ENCODE measurements at places on chromosomes 12 and 14.

DNA sequence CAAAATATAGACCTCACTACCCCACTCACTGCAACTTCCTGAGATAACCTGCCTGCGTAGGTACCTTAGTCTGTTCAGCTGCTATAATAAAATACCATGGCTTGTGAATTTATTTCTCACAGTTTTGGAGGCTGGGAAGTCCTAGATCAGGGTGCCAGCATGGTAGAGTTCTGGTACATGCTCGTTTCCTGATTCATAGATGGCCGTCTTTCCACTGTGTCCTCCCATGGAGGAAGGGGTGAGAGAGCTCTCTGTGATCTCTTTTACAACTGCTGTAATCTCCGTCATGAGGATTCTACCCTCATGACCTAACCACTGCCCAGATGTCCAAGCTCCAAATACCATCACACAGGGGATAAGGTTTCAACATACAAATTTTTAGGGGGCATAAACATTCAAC lies 49.7 kb downstream of the KCNA1 start:
- no peak for DNase-seq

GRCh38 chr14:89654998-89655397 lies 238.0 kb upstream of the FOXN3 start:
- no peak for DNase-seq

GRCh38 chr12:124556074-124556466 lies 11.3 kb downstream of the NCOR2 start:
- DNase-seq = no peak

DNA sequence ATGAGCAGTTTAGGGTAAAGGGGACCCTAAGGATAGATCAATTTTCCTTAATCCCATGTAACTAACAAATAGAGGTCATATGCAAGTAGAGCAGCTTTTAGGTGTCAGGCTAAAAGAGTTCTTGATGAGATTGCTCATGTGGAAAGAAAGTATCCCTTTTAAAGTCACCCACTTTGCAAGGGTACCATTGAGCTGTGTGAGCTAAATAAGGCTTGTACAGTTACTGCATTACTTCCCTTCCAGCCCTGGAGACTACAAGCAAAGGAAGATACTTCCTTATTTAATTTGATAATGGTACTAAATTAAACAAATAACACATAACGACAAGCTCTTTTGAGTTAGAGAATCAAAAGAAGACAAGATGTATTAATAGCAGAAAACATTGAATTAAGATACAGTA lies 191.7 kb downstream of the TMX1 start:
- no peak for DNase-seq

DNA sequence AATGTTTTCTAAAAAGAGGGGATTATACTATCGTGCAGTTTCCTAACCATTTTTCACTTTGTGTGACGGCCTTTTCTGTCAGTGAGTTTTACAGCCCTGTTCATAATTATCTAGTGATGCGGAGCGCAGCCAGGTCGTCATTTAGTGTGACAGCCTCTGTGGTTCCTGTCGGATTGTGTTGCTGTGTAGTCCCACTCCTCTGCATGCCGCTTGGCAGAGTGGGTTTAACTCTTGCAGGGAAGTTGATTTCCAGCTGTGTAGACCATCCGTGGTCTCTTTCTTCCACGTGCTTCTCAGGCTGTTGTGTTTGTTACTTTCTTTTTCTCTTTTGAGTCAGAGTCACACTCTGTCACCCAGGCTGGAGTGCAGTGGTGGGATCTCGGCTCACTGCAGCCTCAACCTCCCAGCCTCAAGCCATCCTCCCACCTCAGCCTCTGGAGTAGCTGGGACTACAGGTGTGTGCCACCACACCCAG lies 8.6 kb downstream of the RAN start:
- DNase-seq = no peak

- no peak for DNase-seq
Observed at GRCh38 chr12:47039756-47040155, 39.7 kb upstream of the PCED1B start.

DNA sequence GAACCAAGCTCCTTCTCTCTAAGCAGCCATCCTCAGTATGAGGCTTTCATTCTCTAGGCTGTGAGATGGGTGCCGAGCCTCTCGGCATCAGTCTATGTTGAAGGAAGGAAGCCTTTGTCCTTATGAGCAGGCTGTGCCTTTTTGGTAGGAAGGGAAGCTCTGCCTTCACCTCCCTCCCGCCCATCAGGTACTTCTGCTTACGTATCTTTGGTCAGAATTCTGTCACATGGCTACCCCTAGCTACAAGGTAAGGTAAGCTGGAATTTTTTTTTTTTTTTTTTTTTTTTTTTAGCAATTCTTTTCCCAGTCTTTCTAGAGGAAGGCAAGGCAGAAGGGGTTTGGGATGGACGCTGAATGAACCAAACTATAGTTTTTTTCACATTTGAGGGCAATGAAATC lies 16.9 kb downstream of the BATF start:
- no peak for DNase-seq

- DNase-seq = no peak
Observed at GRCh38 chr12:25771476-25771875, 187.0 kb upstream of the RASSF8 start.

- no peak for DNase-seq
Observed at GRCh38 chr14:50744231-50744630, 76.1 kb upstream of the SAV1 start.

- DNase-seq = no peak
Observed at GRCh38 chr12:111788178-111788654, 21.5 kb downstream of the ALDH2 start.

DNA sequence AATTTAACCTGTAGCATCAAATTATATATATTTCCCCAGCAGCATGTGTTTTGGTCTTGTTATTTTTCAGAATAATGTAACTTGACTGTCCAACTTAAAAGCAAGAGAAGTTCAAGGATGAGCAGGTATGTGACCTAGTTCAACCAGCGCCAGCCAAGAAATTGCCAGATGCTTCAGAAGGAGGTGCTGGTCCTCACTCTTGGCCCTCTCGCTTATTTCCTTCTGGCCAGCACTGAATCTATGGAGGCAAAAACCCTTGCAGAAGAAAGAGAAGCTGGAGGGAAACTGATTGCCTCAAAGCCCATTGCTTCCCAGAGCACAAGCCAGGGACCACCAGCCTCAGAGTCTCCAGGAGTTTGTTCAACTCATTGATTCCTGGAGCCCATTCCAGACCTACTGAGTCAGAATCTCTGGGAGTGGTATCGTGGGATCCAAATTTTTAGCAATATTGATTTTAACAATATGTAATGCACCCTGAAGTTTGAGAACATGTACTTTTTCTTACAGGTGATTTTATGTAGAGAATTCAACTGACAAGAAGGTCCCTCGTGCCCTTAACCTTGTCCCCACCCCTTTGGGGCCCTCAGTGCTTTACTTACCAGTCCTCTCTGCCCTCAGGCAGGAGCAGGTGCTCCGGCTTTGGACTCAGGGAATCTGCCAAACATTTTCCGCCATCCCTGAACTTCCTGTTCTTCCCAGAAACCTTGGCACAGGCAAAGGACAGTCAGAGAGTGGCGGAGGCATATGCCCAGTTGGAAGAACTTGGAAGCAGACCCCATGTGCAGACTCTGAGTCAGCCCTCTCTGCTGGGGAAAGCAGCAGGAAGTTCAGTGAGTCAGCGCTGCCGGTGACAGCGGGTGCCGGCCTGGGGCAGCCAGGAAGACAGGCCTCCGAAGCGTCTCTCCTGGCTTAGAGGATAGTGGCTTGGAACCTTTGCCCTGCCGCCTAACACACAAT lies 10.4 kb downstream of the BEST3 start:
- peak; percentile 4 for DNase-seq

DNA sequence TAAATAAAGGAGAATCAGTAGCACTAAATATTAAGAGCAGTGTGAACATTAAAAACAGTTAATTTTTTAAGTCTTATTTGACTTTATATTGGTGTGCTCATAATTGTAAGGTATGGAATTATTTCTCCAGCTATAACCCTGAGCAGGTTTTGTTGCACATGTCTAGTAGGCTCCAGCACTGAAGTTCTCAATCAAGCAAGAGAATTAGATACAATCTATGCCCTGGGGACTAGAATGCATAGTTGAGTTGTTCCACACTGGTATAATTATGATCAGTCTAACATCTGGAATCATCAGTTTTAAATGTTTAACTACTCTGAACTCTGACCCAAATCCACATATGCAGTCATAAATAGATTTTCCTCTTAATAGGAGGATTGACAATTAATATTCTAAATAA lies 257.8 kb upstream of the ARHGAP5 start:
- no peak for DNase-seq

GRCh38 chr12:77494296-77494695 lies 336.4 kb upstream of the NAV3 start:
- DNase-seq = no peak
